ENCODE measurements at places on chromosomes 3 and 15.

- peaks cover 19% of the 10 kb centered on the region for H3K36me3 ChIP-seq
- H3K4me3 ChIP-seq, result no peak overlapping the region
- no peaks in the 10 kb centered on the region for H3K4me1 ChIP-seq
- H3K27me3 ChIP-seq, result no peaks in the 10 kb centered on the region
- no peak overlapping the region for H3K27ac ChIP-seq
Observed at GRCh38 chr3:171095063-171095462, 68.5 kb upstream of the SLC2A2 start.

DNA sequence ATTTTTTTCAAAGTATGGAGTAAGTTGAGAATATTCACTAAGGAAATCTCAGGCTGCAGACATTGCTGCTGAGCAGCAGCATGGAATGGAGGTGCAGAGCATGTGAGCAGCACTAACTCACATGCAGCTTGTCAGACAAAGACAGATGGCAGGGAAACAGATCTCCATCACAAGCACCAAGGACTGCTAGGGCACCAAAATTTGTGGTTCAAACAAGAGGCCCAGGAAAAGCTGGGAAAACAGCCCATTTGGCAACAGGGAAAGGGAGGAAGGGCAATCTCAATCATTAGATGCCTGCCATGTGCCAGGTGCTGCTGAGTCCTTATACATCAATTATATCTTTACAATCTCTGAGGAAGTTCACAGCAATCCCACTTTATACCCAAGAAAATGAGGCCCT lies 47.2 kb upstream of the EIF1B start:
- H3K4me3 ChIP-seq, result no peak overlapping the region
- H3K36me3 ChIP-seq, result no peaks in the 10 kb centered on the region
- no peak for DNase-seq
- no peak overlapping the region for H3K27ac ChIP-seq
- no peaks in the 10 kb centered on the region for H3K27me3 ChIP-seq

- no peak overlapping the region for H3K27ac ChIP-seq
- no peak for DNase-seq
- no peak overlapping the region for H3K4me3 ChIP-seq
- no peaks in the 10 kb centered on the region for H3K27me3 ChIP-seq
- H3K4me1 ChIP-seq, result no peaks in the 10 kb centered on the region
Observed at GRCh38 chr3:77460326-77460725, 420.4 kb downstream of the ROBO2 start.

- H3K4me3 ChIP-seq, result no peak overlapping the region
- peaks cover 4% of the 10 kb centered on the region for H3K27me3 ChIP-seq
- no peak for DNase-seq
- H3K27ac ChIP-seq, result no peak overlapping the region
- no peaks in the 10 kb centered on the region for H3K36me3 ChIP-seq
Observed at GRCh38 chr3:195796795-195797194, 14.9 kb downstream of the MUC4 start.

- DNase-seq, result no peak
- no peak overlapping the region for H3K27ac ChIP-seq
- H3K4me1 ChIP-seq, result no peaks in the 10 kb centered on the region
- no peaks in the 10 kb centered on the region for H3K36me3 ChIP-seq
- no peak overlapping the region for H3K4me3 ChIP-seq
Observed at GRCh38 chr3:174363256-174363655, 495.9 kb upstream of the NAALADL2 start.

DNA sequence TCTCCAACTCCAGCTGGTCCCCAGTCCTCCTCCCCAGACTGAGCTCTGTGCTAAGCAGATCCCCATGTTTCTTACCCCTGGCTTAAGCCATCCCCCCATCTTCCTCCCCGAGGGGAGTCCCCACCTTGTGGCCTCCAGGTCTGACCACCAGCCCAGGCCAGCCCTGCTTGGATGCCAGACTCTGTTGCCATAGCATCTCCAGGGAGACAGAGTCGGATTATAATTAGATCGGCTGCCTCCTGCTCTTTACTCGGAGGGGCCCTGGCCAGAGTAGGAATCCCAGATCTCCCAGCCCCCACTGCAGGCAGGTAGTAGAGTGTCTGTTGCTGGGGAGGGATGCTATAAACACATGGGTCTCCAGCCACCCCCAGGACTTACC lies 2.4 kb downstream of the KLHDC8B start:
- DNase-seq, result no peak
- H3K4me1 ChIP-seq, result peaks cover 11% of the 10 kb centered on the region
- no peaks in the 10 kb centered on the region for H3K27me3 ChIP-seq
- no peak overlapping the region for H3K4me3 ChIP-seq

DNA sequence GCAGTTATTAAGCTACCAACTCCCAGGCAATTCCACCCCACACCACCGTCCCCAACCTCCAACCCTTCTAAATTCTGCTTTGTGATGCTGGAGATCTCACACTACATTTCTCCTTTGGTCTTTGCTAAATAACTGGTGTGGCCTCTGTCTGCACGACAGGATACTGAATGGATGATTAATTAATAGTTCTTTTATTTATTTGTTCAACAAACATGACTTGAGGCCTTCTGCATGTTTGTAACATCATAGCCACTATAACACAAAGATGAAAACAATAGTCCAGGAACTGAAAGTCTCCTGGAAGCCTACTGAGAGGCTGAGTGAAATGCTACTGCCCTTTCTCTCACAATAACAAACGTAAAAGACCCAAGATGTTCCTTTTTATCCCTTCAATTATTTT lies 609.5 kb upstream of the UBE2E2 start:
- no peaks in the 10 kb centered on the region for H3K4me1 ChIP-seq
- no peaks in the 10 kb centered on the region for H3K36me3 ChIP-seq
- DNase-seq, result no peak
- H3K4me3 ChIP-seq, result no peak overlapping the region
- H3K27ac ChIP-seq, result no peak overlapping the region
- no peaks in the 10 kb centered on the region for H3K27me3 ChIP-seq

GRCh38 chr3:8668216-8668615 lies 23.6 kb upstream of the SSUH2 start:
- no peak overlapping the region for H3K27ac ChIP-seq
- H3K27me3 ChIP-seq, result peaks cover 9% of the 10 kb centered on the region
- H3K4me1 ChIP-seq, result no peaks in the 10 kb centered on the region
- no peak overlapping the region for H3K4me3 ChIP-seq
- H3K36me3 ChIP-seq, result no peaks in the 10 kb centered on the region

GRCh38 chr15:74337607-74338211 lies 29.7 kb downstream of the CYP11A1 start:
- H3K27me3 ChIP-seq, result no peaks in the 10 kb centered on the region
- no peak overlapping the region for H3K27ac ChIP-seq
- no peaks in the 10 kb centered on the region for H3K4me1 ChIP-seq
- no peak overlapping the region for H3K4me3 ChIP-seq
- no peak for DNase-seq

DNA sequence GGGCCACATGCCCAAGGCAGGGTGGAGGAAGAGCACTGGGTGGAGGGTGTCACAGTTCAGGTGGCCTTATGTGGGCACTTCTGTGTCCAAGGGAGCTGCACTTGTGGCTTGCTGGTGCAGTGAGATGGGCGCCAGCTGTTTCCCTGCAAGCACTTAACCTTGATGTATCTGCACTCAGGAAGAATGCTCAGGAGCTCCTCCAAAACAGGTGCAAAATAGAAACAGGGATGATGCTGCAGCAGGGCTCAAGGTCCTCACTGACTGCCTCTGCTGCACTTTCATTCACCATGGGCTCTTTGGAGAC lies 151.3 kb downstream of the CADPS start:
- DNase-seq, result no peak
- no peaks in the 10 kb centered on the region for H3K4me1 ChIP-seq
- no peak overlapping the region for H3K4me3 ChIP-seq

DNA sequence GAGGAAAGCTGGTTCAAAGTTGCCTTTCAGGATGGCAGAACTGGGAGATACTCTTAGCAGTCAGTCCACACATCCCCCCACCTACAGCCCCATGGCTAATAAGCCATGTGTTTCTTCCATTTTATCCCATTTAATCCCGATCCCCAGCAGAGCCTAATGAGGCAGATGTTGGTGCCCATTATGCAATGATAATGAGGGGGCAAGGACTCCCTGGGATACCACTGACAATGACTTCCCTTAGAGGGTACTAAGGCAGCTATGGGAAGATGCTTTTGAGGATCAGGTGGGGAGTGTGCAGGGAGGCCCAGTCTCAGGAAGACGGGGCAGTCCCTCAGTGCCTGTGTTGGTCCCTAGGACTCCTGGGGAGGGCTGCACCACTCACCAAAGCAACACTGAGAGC lies 43.8 kb upstream of the TBC1D21 start:
- no peak for DNase-seq
- H3K4me3 ChIP-seq, result no peak overlapping the region
- H3K27ac ChIP-seq, result no peak overlapping the region
- peaks cover 22% of the 10 kb centered on the region for H3K27me3 ChIP-seq
- H3K4me1 ChIP-seq, result no peaks in the 10 kb centered on the region

DNA sequence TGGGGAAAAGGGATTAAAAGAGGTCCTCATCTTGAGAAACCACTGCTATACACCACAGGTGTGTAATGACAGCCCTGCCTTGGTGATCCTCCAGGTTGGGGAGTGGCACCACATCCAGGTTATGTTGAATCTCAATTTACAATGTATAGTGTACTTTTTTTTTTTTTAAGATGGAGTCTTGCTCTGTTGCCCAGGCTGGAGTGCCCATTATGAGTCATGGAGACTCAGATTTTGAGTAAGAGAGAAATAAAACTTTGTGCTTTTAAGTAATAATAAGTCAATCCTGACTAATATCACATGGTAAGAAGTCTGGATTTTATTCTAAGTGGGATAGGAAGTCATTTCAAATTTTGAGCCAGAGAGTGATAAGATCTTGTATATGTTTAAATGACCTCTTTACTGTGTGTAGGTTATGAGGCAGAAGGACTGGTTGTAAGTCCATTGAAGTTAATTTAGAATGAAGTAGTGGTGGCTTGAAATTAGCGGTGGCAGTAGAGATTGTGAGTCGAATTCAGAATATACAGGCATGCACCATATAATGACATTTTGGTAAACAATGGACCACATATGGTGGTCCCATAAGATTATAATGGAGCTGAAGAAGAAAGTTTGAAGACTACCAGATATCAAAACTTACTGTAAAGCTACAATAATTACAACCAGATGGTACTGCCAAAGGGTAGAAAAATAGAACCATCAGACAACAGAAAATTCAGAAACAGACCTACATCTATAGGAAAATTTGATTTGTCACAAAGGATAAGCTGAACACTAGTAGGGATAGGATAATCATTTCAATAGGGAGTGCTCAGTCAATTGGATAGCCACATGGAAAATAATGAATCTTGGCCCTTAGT lies 20.7 kb downstream of the POPDC2 start:
- peak; percentile 38 for DNase-seq
- H3K4me3 ChIP-seq, result no peak overlapping the region
- no peaks in the 10 kb centered on the region for H3K27me3 ChIP-seq
- peaks cover 50% of the 10 kb centered on the region for H3K4me1 ChIP-seq
- H3K36me3 ChIP-seq, result peaks cover 23% of the 10 kb centered on the region
- H3K27ac ChIP-seq, result peak overlapping the region; percentile 92

- peaks cover 2% of the 10 kb centered on the region for H3K36me3 ChIP-seq
- H3K4me3 ChIP-seq, result no peak overlapping the region
- peaks cover 10% of the 10 kb centered on the region for H3K4me1 ChIP-seq
- no peak overlapping the region for H3K27ac ChIP-seq
Observed at GRCh38 chr3:153313302-153313965, 151.4 kb downstream of the RAP2B start.

DNA sequence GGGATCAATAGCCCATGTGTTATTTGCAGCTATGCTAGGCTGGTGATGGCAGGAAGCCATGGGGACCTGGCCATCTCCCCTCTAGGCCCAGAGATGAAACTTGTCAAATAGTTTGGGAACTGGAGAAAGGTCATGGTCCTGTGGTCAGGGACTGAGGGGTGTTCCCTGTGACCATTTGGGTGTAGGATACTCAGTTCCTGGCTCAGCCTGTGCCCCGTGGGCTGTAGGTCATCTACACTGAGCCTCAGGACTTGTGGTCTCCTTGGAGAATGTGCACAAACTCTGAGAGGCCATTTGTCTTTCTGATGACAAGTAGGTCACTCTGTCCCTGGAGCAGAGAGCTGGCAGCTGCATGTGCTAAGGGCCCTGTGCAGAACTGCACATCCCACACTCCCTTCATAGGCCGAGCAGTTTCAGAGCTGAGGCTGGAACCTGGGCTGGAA lies 17.5 kb downstream of the GASK1A start:
- H3K4me1 ChIP-seq, result no peaks in the 10 kb centered on the region
- no peak for DNase-seq

- no peak overlapping the region for H3K4me3 ChIP-seq
- no peaks in the 10 kb centered on the region for H3K4me1 ChIP-seq
- no peak for DNase-seq
- no peak overlapping the region for H3K27ac ChIP-seq
- H3K36me3 ChIP-seq, result no peaks in the 10 kb centered on the region
- H3K27me3 ChIP-seq, result no peaks in the 10 kb centered on the region
Observed at GRCh38 chr3:22691856-22692628, 511.1 kb upstream of the UBE2E2 start.

DNA sequence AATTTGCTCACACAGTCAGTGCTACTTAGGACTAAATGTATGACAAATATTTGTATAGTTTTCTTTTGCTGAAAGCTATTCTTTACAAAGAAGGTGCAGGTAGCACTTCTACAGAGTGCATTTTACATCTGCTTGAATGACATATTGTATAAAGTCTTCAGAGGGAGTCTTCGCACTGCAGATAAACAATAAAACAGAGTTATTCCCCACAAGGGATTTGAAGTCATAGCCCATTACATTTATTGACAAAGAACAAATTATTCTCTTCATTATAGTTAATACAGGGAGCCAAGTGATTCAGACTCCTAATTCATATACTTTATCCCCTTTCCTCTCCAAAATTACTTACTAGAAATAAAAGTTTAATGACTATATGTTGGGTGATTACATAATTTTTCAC lies 529.7 kb downstream of the EDEM1 start:
- no peak for DNase-seq
- no peaks in the 10 kb centered on the region for H3K4me1 ChIP-seq
- no peaks in the 10 kb centered on the region for H3K36me3 ChIP-seq
- H3K27me3 ChIP-seq, result no peaks in the 10 kb centered on the region
- no peak overlapping the region for H3K27ac ChIP-seq

DNA sequence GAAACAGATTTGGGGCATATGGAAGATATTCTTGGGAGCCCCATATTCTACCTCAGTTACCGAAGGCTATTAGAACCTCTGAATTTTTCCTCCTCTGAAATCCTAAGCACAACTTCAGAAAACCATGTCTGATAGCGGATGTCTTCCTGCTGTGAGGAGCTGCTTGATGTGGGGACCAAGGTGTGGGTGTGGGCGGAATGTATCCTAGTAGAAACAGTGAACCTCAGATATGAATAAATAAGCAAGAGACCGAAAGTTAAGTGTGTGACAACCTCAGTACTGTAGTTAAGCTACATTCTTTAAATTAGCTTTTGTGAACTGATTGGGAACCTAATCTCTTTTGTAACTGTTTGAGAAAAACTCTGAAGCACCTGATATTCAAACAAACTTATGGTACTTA lies 46.9 kb downstream of the SENP2 start:
- peaks cover 10% of the 10 kb centered on the region for H3K36me3 ChIP-seq
- no peak overlapping the region for H3K27ac ChIP-seq
- H3K4me1 ChIP-seq, result peaks cover 12% of the 10 kb centered on the region
- no peaks in the 10 kb centered on the region for H3K27me3 ChIP-seq
- no peak overlapping the region for H3K4me3 ChIP-seq

- peak; percentile 33 for DNase-seq
- H3K27me3 ChIP-seq, result peaks cover 6% of the 10 kb centered on the region
- H3K36me3 ChIP-seq, result no peaks in the 10 kb centered on the region
- H3K27ac ChIP-seq, result no peak overlapping the region
Observed at GRCh38 chr15:58864602-58865424, 68.7 kb downstream of the SLTM start.
